ENCODE measurements at places on chromosomes 12 and 14.

- DNase-seq: no peak
Measured at GRCh38 chr14:39025810-39026627, 77.0 kb downstream of the SEC23A start.

DNA sequence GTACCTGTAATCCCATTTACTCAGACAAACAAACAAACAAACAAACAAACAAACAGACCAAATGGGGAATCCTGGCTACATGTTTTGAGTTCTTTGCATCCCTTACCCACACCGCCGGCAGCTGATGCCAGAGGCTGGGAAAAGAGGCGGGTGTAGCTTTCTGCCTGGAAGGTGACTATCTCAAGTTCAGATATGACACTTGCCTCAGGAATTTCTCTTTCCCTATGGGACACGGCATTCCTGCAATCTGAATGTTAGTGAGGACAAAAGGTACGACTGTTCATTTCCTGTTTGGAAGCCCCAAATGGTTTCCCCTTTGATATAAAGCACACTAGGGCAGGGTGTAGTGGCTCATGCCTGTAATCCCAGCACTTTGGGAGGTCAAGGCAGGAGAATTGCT is 2.9 kb downstream of the MYL2 start:
- no peak for DNase-seq

- no peak for DNase-seq
Measured at GRCh38 chr14:42407153-42407552, 800.5 kb downstream of the LRFN5 start.

GRCh38 chr12:49961993-49962764 is 507 bp downstream of the AQP5 start:
- DNase-seq: no peak
